Stimulated activated naive CD4-positive, alpha-beta T cell (primary cell): ENCODE measurements at places on chromosomes 12 and 14.
A peak's percentile ranks its signal among the peaks of the same experiment; 100 is the strongest.

DNA sequence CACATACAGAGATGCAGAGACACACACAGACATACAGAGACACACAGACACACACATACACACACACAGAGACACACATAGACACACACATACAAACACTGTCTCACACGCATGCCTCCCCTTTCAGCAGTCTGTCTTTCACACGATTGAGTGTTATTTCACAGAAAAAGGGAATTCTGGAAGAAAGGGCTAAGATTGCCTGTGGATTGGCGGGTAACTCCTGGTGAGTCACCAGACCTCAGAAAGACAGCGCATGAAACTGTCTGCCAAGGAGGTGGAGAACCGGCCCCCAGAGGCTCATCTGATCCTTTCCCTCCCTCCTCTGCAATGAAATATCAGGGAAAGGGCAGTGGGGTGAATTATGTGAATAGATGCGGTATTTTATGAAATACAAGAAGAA is 127.2 kb upstream of the GSC start:
- no peak for DNase-seq

GRCh38 chr12:116726694-116727093 is 11.2 kb downstream of the SPRING1 start:
- DNase-seq = no peak

- peak; percentile 7 for DNase-seq
Observed at GRCh38 chr12:90102957-90103652, 394.5 kb upstream of the ATP2B1 start.

DNA sequence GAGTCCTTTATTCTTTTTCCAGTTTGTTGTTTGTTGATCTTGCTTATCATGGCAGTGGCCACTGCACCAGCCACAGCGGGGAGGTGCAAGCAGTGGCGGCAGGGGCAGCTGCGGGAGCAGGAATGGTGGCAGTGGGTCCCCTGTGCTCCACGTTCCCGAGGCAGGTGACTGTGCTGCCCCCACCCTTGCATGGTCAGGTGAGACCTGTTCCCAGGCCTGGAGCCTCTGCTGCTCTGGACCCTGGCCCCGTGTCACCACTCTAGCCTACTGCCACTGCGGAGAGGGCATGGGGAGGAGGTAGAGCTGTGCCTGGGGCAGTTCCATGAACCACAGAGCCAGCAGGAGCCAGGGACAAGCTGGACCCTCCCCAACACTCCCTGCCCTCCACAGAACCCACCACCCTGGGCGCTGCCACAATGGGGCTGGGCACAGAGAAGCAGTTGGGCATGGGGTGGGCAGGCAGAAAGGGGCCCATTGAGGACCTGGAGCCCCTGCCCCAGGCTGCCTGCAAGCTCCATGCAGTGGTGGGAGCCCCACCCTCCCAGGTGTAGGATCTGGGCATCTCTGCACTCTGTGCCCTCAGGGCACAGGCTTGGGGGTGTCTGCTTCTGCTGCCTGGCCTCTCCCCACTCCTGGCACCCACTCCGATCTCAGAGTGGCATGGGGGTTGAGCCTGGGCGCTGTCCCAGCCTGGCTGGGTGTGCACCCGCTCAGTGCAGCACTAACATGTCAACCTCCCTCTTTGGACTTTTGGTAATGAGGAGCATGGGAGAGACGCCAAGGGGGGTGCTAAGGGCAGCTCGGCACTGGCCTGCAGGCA is 23.1 kb upstream of the WDR20 start:
- DNase-seq = no peak

GRCh38 chr14:22471545-22472121 is 117.4 kb downstream of the DAD1 start:
- no peak for DNase-seq

- no peak for DNase-seq
Observed at GRCh38 chr14:40987481-40987880, 619.2 kb upstream of the LRFN5 start.

DNA sequence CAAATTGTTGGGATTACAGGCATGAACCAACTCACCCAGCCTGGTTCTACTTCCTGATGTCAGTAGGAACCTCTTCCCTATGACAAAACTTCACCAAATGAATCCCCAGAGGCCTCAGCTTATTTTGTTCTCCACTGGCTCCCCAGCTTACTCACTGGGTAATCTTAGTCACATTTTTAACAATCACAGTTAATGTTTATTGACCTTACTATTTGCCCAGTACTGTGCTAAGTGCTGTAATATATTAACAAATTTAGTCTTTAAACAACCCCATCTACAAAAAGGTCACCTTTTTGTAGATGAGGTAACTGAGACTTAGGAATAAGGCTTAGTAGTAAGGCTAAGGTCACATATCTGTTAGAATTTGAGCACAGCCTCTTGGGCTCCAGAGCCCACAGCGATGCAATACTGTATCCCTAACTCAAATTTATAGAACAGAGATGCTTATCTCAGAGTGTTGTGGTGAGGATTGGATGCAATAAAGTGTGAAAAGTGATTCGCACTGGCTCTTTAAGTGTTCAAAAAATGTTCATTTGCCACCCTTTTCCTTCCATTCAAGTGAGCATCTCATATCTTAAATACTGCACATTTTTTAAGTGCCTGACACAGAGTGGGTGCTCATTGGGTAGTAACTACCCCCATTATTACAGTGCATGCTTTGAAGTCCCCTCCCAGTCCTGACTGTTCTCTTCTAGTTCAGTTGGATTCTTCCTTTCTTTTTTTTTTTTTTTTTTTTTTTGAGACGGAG is 146.4 kb upstream of the ARHGAP5 start:
- no peak for DNase-seq

GRCh38 chr12:77947330-77947729 is 116.6 kb downstream of the NAV3 start:
- no peak for DNase-seq

GRCh38 chr14:76539130-76539529 is 163.2 kb downstream of the ESRRB start:
- no peak for DNase-seq

DNA sequence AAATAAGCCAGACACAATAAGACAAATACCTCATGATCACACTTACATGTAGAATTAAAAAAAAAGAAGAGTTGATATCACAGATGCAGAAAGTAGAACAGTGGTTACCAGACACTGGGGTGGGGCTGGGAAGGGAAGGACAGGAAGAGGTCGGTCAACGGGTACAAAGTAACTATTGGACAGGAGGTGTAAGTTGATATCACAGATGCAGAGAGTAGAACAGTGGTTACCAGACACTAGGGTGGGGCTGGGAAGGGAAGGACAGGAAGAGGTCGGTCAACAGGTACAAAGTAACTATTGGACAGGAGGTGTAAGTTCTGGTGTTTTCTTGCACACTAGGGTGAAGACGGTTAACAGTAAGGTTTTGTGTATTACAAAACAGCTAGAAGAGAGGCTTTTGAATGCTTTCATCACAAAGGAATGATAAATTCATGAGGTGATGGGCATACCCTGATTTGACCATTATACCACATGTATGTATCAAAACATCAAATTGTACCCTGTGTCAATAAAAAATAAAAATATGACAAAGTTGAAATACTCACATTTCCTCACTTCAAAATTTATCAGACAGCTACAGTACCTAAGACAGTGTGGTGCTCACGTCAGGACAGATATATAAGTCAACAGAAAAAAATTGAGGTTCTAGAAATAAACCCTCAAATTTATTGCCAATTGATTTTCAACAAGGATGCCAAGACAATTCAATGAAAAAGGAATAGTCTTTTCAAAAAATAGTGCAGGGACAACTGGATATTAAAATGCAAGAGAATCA is 32.8 kb downstream of the GALC start:
- no peak for DNase-seq

- DNase-seq = no peak
Observed at GRCh38 chr12:104307655-104308000, 4.1 kb downstream of the EID3 start.

GRCh38 chr14:33800735-33801163 is 150.1 kb downstream of the EGLN3 start:
- DNase-seq = no peak

- no peak for DNase-seq
Observed at GRCh38 chr14:56036353-56036752, 81.9 kb upstream of the PELI2 start.

DNA sequence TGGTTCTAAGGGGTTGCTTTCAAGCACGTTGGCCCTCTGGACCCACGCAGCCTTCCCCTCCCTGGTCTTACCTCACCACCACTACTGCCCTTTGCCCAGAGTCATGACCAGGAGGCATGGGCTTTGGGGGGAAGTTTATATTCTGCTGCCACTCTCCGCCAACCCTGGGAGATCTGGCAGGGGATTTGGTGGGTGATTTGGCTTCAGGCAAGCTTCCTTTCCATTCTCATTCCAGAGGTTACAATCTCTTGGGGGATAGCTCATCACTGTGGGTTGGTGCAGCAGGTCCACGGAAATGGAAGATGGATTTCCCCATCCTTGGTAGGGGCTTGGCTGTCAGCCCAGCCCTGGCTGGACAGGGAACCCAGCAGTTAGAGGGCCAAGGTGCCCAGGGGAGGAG is 6.3 kb downstream of the PAH start:
- no peak for DNase-seq

- no peak for DNase-seq
Observed at GRCh38 chr12:104458694-104459367, 2.1 kb downstream of the CHST11 start.

- DNase-seq = no peak
Observed at GRCh38 chr12:57722716-57723629, 15.6 kb downstream of the AGAP2 start.

DNA sequence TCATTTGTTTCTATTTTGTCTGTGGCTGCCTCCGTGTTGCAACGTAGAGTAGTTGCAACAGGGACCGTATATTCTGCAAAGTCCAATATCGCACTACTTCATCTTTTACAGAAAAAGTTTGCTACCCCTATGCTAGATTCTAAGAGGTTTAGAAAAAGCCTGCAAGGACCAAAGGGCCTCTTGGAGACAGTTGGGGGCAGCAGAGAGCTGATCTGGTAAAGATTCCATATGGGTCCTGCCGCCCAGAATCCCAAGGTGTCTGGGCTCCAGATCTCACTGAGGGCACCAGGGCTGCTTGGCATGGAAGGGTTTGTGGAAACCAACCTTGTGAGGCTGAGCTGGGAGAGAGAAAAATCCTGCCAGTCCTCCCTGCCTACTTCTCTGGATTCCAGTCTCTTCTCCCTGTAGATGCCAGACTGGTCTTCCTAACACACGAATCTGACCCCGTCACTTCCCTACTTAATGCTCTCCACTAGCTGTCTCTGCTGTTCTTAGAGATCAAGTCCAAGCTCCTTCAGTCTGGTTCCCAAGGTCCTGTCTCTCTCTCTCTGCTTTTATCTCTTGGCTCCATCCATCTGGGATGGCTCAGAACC is 74.6 kb downstream of the GLRX5 start:
- DNase-seq = no peak

GRCh38 chr12:1197264-1198018 is 206.4 kb downstream of the ERC1 start:
- DNase-seq = no peak

- no peak for DNase-seq
Observed at GRCh38 chr14:61034416-61035120, 53.5 kb downstream of the SLC38A6 start.

DNA sequence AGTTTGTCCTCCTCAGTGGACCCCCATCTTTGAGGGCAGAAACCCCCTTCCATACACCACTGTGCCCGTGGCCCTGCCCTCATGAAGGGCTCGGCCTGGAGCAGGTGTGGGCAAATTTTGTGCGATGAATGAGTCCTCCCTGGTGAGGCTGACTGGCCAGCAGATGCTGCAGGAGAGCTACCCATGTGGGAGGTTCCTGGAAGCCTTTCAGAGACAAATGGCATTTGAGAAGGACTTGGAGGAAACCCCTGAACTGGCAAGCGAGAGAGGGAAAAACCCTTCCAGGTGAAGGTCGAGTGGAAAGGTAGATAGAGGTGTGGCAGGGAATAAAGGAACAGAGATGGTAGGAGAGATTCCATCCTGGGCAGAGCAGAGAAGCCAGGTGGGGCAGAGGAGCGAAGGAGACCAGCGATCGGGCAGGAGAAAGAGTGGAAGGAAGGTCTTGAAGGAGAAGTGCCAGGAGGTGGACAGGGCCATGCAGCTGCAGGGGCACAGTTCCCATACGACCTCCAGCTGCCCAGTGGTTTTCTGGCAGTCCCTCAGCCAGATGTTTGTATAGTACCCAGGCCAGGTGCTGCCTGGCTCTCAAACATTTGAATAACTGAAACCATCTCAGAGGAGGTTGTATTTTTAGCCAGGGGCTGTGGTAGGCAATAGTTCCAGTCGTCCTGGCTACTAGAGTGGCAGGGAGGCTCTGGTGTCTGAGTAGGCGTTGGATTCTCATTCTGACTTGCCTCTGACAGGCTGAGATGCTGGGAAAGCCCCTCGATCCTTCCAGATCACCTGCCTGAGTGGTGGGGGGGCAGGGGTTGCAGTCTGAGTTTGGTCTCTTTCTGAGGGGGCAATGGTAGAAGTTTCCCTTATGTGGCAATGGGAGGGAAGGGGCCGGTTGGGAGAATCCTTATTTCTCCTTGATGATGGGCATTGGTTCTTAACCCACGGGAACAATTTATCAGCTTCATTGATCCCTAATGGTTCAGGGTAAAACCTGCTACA is 40.1 kb downstream of the FBXL14 start:
- no peak for DNase-seq

DNA sequence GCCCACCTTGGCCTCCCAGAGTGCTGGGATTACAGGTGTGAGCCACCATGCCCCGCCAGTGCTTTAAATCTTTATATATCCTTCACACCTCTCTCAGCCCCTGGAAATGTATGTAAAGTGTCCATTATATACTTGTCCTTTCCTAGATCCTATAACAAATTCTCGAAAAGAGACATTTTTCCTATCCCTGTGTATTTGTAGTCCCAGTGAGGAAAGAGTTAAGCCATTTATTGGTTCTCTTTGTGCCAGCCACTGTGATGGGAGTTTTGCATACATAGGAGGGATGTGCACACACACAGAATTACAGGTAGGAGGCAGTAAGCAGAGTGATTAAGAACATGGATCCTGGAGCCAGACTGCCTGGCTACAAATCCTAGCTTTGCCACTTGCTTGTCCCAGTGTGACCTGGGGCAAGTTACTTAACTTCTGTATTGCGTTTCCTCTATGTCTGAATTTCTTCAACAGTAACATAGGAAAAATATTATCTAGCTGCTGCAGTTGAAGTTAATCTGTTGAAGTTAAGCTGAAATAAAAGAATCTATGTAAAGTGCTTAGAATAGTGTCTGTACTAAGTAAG is 2.1 kb upstream of the RABGGTA start:
- no peak for DNase-seq

GRCh38 chr14:50528000-50528399 is 4.4 kb downstream of the MAP4K5 start:
- DNase-seq = no peak

DNA sequence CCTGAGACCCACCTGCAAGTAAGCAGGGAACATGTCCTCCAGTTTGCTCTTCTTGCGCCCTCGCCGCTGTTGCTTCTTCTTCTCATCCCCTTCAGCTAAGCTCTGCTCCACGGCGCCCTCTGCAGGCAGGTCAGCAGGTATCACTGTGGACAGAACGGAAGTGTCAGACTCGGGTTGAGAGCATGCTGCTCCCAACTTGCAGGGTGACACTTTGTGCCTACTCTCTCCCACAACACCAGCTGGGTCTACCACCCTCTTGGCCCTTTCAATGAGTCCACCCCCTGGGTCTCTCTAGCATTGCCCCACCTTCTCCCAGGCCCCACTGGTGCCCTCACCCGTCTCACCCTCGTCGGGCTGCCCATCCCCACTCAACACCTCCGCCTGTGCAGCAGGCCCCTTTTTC is 16.7 kb downstream of the KMT2D start:
- peak; percentile 75 for DNase-seq

GRCh38 chr12:14879222-14879933 is 6.3 kb downstream of the MGP start:
- DNase-seq = no peak
